Activated naive CD4-positive, alpha-beta T cell treated with anti-CD3 and anti-CD28 coated beads, Interleukin-2, amount 10 ng/mL, durations not matched to agents 7 days and 5 days (primary cell): ENCODE measurements at places on chromosomes 2 and 18.

- DNase-seq, result no peak
These were observed 268.0 kb downstream of the DYSF start for GRCh38 chr2:71721362-71721665.

GRCh38 chr2:148903979-148904378, 29.0 kb downstream of the KIF5C start:
- no peak for DNase-seq

DNA sequence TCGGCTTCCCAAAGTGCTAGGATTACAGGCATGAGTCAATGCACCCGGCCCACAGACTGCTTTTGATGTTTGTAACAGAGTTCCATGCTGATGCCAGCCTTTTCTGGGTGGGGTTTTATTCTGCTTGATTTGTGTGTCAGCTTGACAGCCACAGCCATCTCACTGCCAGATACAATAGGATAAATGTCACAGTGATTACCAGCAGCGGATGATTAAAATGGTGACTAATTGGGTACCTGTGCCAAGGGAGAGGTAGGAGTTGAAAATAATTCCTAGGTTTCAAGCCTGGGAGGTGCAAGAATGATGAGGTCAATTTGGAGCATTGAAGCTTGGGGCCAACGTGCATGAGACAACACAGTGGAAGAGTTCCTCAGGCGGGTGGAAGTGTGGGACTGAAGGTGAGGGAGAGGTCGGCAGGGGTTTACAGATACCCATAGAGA, 39.4 kb downstream of the SH2D6 start:
- DNase-seq, result no peak

DNA sequence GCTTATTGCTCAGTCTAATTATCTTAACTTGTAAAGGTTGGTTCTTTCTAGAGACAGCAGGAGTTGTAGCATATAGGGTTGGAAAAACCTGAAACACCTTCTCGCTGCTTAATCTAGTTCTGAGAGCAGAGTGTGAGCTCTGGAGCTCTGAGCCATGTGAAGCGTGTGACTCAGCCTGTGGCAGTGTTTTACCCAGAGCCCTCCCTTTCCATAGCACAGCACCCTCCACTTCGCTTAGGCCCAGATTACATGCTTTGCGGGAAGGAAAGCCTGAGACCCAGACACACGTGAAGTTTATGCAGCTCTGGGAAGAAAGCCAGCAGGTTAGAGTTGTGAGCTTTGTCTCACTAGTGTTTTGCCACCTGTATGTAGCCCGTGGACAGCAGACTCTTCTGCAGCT, 74.5 kb downstream of the INPP4A start:
- no peak for DNase-seq
